Fibroblast of the aortic adventitia (primary cell): ENCODE measurements at places on chromosomes 16 and 17.

GRCh38 chr16:82059161-82059982 lies 24.3 kb downstream of the HSD17B2 start:
- no peak for DNase-seq

DNA sequence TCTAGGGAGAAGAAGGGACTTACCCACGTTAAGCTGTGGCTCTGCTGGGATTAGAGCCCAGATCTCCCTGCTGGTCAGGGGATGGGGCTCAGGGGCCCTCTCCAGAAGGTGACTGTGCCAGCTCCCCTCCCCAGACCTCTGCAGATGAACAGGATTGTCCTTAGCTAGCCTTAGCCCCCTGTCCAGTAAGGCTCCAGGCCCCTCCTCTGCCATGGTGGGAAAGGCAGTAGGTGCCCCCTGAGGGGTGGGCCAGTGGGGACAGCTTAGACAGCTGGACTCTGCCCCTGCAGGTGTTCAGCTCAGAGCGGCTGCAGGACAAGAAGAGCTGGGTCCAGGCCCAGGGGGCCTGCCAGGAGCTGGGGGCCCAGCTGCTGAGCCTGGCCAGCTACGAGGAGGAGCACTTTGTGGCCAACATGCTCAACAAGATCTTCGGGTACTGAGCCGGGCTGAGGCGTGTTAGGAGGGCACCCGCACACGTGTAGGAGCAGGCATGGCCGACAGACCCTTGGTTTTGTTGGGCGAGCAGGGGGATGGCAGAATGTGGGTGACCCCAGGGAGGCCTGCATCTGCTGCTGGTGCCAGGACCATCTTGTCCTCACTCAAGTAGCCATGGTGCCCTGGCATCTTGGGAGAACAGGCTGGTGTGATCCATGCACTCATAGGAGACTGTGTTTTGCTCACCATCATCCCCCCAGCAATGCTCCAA lies 50.9 kb downstream of the MRC2 start:
- DNase-seq, result no peak

- DNase-seq, result no peak
These were observed 187.2 kb downstream of the CDK5R1 start for GRCh38 chr17:32673964-32674363.

DNA sequence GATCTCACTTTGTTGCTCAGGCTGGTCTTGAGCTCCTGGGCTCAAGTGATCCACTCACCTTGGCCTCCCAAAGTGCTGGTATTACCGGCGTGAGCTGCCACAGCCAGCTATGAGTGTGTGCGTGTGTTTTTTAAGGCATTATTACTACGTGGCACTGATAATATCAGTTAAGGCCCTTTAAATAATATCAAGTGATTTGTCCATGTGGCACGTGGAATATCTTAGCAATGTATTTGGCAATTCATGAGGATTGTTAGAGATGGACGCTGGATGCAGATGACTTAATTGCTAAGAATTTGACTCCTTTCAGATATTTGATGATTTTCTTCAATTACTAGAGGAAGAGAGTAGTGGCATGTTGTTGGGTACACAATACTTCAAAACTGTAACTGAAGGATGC lies 25.5 kb upstream of the PMP22 start:
- DNase-seq, result peak; percentile 20

GRCh38 chr16:50596762-50597450 lies 48.7 kb downstream of the NKD1 start:
- no peak for DNase-seq

DNA sequence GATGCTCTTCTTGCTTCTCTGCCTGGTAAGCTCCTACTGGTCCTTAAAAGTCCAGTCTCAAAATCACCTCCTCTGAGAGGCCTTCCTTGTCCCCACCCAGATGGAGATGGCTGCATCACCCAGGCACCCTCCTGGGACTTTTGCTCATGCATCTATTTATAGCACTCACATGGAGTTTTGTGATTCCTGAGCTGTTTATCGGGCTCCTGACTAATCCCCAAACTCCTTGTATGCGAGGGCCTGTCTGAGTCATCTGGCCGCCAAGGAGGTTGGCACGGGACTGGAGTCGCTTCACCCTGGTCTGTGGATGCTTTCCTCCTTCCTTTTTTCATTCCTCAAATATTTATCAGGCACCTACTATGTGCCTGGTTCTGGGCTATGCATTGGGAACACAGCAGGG lies 2.3 kb upstream of the MAP2K3 start:
- DNase-seq, result peak; percentile 98

DNA sequence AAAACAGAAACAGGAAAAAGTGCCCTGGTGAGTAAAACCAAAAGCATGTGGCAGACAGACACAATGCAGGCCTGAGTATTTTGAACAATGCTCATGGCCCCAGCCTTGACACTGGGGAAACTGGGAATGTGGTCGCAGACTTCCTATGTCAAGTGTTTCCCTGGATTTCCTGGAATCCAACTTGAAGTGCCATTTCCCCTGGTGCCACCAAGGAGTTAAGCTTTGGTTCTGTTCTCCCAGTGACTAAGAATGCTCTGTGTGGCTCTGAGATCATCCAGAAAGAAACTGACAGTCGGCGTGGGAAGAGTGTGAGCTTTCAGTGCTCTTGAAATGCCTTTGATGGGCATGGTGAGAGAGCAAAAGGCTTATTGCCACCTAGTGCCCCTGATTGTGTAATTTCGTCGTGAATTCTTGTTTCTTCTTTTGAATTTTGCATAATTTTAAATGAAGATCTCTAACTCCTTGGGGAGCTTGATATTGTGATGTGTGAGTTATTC lies 96.0 kb downstream of the YPEL2 start:
- DNase-seq, result peak; percentile 69

GRCh38 chr16:82900559-82900958 lies 273.8 kb downstream of the CDH13 start:
- no peak for DNase-seq

DNA sequence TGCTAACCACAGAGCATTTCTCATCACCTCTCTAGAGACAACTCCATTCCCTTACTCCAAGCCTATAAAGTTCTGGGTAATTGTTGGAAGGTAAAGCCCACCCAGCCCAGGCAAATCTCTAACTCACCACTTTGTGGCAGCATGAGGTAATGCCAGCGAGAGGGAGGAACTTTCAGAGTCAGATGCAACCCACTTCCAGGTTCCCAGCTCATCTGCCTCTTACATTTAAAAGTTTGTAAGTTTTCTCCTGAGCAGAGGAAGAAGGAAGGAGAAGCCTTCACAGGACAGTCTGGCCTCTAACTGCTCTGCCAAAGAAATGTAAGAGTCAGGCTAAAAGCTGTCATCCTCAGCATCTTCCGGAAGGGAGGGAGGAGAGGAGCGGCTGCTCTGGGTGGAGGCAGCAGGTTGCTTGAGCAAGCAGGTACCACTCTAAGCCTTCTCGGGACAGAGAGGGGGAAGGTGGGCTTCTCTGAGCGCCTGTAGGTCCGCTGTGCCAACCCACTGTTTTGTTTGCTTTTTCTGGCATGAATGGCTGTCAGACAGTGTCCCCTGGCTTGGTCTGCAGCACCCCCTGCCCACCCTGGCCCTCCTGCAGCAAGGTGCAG lies 1.0 kb downstream of the ZNF319 start:
- DNase-seq, result no peak

GRCh38 chr17:64411999-64412771 lies 21.5 kb upstream of the PECAM1 start:
- peak; percentile 24 for DNase-seq

- no peak for DNase-seq
These were observed 101.0 kb downstream of the SYCE1L start for GRCh38 chr16:77300256-77300655.

GRCh38 chr16:74649839-74650504 lies 16.7 kb downstream of the RFWD3 start:
- no peak for DNase-seq

GRCh38 chr16:57531253-57531575 lies 5.2 kb downstream of the CCDC102A start:
- no peak for DNase-seq
